ENCODE measurements at places on chromosomes 6 and 20.

- DNase-seq, result no peak
Measured at GRCh38 chr20:43721429-43722152, 5.2 kb downstream of the GTSF1L start.

GRCh38 chr20:36591854-36592641, 13.5 kb upstream of the RAB5IF start:
- DNase-seq, result peak; percentile 15

- no peak for DNase-seq
Measured at GRCh38 chr20:4602297-4602631, 119.4 kb upstream of the PRND start.

DNA sequence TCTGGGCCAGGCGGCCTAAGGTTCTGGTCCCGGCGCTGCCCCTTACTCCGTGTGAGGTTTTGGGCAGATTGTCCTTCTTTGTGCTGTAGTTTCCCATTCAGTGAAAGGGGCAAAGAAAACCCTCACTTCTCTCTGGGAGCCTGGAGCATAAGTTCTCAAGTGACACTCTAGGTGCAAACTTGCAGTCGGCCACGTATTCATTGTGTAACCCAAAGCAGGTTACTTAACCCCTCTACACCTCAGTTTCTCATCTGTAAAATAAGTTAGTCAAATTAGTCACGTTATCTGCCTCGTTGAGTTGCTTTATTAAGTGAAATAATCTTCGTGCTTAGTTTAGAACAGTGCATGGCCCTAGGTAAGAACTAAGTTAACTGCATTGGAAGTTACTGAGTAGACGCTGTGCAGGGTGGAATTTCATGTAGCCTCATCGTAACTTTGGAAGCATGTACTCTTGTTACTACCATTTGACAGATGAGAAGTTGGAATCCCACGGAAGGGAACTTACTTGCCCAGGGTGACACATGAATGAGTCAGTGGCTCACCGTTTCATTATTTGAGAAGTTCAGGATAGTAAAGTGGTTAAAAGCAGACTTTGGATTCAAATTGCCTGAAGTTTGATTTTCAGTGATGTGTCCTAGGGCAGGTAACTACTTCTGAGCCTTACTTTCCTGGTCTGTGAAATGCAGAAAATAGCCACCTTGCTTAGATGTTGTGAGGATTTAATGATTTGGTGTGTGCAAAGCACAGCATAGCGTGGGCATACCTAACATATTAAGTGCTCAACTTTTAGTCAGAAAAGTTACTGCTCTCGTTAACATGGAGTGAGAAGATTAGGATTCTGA, 556 bp upstream of the MROH8 start:
- no peak for DNase-seq

DNA sequence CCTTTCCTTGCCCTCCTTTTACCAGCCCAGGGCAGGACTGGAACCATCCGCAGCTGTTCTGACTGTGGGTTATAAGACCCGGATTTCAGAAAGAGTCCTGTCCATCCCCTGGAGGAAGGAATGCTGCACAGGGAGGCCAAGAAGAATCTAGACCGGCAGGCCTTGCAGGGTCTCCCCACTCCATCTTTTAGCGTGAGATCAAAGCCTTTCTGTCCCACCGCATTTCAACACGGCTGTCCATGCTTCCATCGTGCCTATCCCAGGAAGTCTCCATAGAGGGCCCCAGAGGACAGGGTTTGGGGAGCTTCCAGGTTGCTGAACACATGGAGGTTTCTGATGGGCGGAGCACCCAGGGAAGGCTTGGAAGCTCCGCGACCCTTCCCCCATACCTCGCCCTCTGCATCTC, 79.3 kb upstream of the AGPAT4 start:
- DNase-seq, result no peak

DNA sequence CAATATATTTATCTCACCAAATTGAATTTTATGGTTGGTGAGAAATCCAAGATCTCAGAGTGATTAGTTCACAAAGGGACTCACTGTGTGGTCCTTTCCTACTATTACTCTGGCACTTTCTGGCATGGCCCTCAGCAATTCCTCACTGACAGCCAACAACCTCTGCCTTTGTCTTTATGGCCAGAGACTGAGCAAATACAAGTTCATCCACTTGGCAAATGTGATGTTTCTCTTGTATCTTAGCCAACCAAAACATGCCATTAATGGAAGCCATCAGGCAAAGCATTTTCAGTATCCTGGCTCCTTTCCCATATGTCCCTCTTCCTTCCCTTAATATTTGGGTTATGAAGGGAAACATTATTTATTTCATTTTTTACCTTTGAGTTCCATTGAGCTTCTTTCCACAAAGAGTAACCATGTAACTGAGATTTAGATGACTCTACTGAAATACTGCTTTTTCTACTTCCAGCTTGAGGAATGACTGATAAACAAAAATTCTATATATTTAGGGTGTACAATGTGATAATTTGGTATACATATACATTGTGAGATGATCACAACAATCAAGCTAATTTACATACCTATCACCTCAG, 30.8 kb upstream of the SMLR1 start:
- DNase-seq, result no peak

DNA sequence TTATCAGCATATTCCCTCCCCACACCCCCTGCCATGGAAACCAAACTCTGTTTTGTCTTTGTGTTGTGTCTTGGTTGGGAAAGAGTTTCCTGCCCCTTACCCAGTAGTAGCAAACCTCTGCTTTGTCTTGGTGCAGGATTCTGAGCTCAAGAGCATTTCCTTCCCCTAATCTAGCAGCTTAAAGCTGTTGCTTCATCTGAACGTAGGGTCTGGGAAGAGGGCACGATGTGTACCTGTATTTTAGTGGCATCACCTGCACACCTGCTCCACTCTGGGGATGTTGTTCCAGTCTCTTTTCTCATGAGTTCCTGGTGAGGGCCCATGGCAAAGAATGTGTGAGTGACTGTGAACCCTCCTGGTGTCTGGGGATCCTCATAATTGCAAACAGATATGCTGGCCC, 164.7 kb downstream of the SCP2D1 start:
- no peak for DNase-seq

DNA sequence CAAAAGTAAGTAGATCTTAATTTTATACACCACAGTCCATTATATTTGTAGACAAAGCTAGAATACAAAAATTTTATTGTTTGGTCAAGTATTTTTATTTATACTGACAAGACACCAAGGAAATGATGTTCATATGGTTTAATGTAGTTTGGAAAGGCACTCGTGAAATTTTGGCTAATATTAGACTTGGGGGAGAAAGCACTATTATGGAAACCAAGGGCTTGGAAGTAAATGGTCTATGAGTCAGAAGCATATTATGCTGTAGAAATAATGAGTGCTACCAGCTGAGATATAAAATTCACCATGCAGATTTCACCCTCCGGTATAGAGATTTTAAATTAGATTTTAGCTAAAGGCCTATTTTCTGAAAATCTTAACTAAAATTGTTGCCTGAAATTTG, 233.6 kb downstream of the KCNQ5 start:
- DNase-seq, result no peak

DNA sequence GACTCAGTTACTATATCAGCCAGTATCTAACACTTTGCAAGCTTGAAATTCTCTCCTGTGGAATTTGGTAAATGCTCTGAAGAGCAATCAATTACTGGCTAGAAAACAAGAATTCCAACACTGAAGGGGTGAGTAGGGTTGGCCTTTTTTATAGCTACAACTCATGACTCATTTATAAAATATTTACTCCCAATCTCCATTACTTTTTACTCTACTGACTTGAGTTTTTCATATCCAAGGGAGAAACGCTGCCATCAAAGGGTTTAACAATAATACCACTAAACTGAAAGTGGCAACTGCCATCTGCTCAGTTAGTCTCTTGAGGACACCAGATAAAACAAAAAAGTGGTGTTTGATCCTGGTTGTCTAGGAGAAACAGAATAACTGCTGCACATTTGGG, 203.1 kb downstream of the UBE3D start:
- DNase-seq, result no peak

GRCh38 chr6:81589465-81590313, 162.8 kb downstream of the TENT5A start:
- no peak for DNase-seq

DNA sequence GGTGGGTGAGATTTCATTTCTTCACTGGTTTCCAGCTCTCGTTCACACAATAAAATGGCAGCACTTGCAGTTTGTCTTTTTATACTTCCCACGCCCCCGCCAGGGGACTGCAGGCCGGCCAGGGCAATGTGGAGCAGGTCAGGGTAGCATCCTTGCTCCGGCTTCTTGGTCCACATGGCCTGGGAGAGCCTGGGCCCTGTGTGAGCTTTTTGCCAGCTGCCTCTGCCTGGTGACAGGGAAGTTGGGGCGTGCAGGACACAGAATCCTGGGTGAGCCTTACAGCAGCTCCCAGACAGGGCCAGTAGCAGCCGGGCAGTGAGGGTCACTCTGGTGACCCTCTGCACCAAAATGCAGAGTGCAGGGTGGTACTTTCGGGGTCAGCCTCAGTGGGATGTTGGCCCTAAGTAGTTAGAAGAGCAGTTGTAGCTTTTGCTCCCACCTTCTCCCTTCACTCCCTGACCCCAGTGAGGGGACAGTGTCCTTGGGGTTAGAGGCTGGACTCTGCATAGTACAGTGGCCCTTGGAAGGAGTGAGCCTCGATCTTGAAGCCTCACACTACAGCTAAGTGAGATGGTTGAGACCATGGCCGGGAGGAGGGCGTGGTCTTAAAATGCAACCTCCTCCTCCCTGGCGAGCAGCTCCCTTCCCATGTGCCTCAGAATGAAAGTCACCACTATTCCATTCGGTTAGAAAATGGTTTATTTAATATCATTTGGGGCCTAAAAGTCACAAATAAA, 23.8 kb downstream of the PYGB start:
- no peak for DNase-seq

DNA sequence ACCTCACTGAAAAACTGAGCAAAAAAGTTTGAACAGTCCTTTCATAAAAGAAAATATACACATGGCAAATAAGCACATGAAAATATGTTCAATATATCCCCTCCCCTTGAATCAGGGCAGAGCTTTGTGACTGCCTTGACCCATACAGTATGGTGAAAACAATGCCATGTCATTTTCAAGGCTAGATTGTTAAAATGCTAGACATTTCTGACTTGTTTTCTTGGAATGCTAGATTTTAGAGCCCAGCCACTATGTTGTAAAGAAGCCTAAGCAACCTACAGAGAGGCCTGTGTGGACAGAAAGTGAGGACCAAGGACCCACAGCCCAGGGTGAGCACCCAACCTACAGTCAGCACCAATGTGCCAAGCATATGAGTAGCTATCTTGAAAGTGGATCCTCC, 17.1 kb upstream of the ASF1A start:
- DNase-seq, result no peak

GRCh38 chr6:2020909-2021308, 224.5 kb downstream of the GMDS start:
- no peak for DNase-seq

- no peak for DNase-seq
Measured at GRCh38 chr6:24743944-24744335, 25.0 kb upstream of the C6orf62 start.

- no peak for DNase-seq
Measured at GRCh38 chr6:129865013-129865412, 3.9 kb upstream of the TMEM244 start.

DNA sequence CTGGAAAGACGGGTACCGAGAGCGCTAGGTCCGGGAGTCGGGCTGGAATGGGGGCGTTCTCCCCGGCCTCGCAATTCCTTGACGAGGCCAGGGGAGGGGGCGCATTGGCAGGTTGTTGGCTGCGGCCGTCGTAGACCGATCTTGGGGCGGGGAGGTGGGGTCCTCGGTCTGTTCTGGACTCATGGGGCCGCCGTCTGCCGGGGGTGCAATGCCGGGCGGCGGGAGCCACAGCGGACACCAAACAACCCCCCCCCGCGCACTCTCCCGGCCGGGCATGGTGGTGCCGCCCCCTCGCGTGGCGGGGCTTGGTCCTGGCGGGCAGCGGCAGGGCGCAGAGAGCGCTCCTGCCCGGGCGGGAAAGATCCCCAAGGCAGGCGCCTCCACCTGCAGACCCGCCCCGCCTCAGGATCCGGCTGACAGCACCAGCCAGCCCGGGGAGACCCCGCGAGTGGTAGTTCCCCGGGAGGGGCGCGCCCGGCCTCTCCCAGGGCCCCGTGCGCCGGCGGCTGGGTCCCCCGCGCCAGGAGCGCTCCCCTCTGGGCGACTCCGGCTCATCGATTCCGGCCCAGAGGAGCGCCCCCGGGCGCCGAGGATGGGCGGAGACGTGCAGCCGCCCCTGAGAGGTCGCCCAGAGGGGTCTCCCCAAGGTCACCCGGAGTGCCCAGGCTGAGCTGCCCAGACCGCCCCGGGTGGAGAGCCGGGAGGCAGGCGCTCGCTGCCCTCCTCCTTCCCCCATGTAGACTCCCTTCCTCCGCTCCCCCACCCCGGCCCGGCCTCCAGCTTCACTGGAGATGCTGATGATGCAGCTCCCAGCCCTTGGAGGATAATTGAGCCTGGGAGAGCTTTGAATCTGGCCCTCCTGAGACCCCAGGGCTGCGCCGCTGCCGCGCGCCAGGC, 709 bp downstream of the PPP1R16B start:
- DNase-seq, result peak; percentile 27

DNA sequence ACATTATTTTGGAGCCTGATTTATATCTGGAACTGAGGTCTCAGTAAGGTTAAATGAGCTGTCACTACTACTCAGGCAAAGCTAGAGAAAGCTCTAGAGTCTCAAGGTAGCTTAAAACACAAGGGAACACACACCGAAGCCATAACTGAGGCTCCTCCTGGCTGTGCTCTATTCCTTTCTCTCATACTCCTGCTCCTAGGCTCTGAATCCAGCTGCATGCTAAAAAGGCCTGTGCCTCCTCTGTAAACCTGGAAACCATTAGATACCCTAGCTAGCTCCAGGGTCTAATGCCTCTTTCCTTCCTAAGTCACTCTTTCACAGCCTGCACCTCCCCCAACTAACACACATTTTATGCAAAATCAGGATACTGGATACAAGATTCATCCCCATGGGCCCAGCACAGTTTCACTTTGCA, 17.1 kb downstream of the RIPOR2 start:
- no peak for DNase-seq

GRCh38 chr6:159056432-159056831, 11.6 kb upstream of the TAGAP start:
- no peak for DNase-seq

DNA sequence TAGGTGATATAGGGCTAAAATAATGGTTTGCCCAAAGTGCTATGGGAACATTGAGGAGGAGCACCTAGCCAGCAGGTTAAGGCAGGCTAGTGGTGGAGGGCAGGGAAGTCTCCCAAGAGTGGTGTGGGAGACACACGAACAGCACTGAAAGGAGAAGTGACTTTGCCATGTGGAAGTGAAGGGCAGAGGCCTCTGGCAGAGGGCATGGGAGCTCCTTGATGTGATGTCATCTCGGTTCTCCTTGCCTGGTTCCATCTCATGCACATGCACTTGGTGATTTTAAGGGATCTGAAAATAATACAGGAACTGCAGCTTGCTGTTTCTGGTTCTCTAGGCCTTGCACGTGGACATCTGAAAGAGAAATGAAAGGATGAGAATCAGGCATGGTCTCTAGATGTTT, 4.7 kb upstream of the MAP3K4 start:
- DNase-seq, result no peak

GRCh38 chr6:144922120-144922722, 637.1 kb downstream of the UTRN start:
- DNase-seq, result no peak
